ENCODE measurements at places on chromosomes 6 and 20. TPM values are rescaled to one million over a fixed set of nuclear protein-coding genes. Genes with fewer than 3 reads are reported as not detected.

Gene CBLN4
- not detected for total RNA-seq

Gene ZBTB12
- 3.7 TPM for total RNA-seq

Gene BTN2A1
- 50.4 TPM for total RNA-seq

Gene COL11A2
- total RNA-seq = 1.3 TPM

Gene IP6K3
- 4.6 TPM for total RNA-seq

Gene C6orf58
- not detected for total RNA-seq

Gene SLC22A23
- 5.7 TPM for total RNA-seq

Gene ARFGAP1
- 225 TPM for total RNA-seq

Gene ASCC3
- 138 TPM for total RNA-seq

Gene SMLR1
- total RNA-seq = not detected

Gene TGM3
- not detected for total RNA-seq

Gene SEMG1
- total RNA-seq = not detected

Gene RBPJL
- not detected for total RNA-seq

Gene GRM1
- total RNA-seq = 0.07 TPM

Gene WFDC10B
- total RNA-seq = not detected

Gene CENPW
- total RNA-seq = 16.1 TPM

Gene ENPP4
- 5.7 TPM for total RNA-seq

Gene DEK
- 35.2 TPM for total RNA-seq

Gene MAK
- total RNA-seq = not detected

Gene TRERF1
- total RNA-seq = 8.6 TPM

Gene ABHD16B
- not detected for total RNA-seq

Gene APOM
- total RNA-seq = 0.89 TPM

Gene RCAN2
- total RNA-seq = 9.9 TPM

Gene TPX2
- 41.6 TPM for total RNA-seq

Gene FERMT1
- 10.9 TPM for total RNA-seq

Gene PPP1R11
- 40.8 TPM for total RNA-seq

Gene MYLK4
- total RNA-seq = 0.23 TPM

Gene RAB44
- 0.14 TPM for total RNA-seq

Gene MOG
- total RNA-seq = not detected

Gene C6orf118
- not detected for total RNA-seq

Gene PERP
- total RNA-seq = 36.4 TPM

Gene CLDN20
- not detected for total RNA-seq
